GM04503 (cell line): ENCODE measurements at places on chromosomes 5 and 9.

DNA sequence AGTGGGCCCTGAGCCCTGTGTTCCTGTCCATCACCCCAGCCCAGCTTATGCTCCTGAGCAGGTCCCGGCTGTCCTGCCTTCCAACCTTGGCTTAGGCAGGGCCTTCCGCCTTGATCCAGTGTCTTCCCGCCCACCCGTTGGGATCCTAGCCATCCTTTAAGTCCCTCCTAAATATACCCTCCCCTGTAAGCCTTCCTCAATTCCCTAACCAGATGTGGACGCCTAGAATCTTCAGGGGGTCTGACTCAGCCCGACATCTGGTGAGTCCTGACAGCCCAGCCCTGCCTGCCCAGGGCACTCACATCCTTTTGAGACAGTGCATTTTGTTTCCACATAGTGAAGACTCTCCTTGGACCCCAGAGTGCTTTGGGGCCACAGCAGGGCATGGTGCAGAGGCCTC, 23.7 kb downstream of the SLC6A7 start:
- DNase-seq = no peak

- DNase-seq = no peak
These were observed 216.1 kb upstream of the WWC1 start for GRCh38 chr5:168075387-168075786.

DNA sequence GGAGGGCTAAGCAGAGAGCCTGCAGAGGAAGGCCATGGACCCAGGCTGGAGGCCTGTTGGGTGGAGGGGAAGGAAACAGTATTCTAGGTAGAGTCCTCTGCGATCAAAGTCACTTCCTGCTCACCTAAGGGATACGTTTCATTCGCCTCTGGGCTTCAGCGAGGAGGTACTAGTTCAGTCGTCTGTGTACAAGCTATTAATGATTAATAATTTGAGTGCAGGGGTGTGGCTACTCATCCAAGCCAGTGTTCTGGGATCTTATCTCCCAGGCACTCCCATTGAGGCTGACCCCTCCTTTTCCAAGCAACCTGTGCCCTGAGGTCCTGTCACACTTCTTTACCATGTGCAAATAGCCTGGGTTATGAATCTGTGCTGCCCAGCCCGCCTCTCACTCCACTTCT, 25.2 kb downstream of the RALGPS1 start:
- no peak for DNase-seq

- DNase-seq = no peak
These were observed 137.8 kb downstream of the CEMIP2 start for GRCh38 chr9:71630377-71630995.

- no peak for DNase-seq
These were observed 10.1 kb downstream of the IGFBPL1 start for GRCh38 chr9:38414040-38414723.

DNA sequence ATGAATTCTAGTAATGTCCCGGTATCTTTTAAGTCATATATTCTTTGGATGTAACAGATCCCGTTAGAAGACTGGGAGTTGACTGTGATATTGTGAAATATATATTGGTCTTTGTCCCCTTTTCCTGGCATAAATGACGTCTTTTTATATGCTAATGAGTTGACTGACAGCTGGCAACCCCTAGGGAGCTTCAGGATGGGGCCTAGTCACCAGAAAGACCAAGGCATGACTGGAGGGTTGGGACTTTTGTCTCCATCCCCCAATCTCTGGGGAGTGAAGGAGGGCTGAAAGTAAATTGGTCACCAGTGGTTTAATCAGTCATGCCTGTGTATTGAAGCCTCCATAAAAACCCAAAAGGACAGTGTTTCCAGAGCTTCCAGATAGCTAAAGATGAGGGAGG, 241.6 kb downstream of the PJA2 start:
- no peak for DNase-seq

GRCh38 chr5:2797981-2798380, 46.5 kb upstream of the IRX2 start:
- no peak for DNase-seq

DNA sequence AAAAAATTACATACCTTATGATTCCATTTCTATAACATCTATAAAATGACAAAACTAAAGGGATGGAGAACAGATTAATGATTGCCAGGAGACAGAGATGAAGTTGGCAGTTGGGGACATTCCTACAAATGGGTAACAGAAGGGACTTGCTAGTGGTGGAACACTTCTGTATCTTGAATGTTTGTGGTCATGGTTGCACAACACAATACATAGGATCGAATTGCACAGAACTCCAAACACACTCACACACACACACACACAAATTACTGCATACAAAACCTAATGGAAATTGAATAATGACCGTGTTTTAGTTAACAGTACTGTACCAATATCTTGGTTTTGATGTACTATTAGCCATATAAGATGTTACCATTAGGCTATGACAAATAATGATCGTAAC, 330.7 kb upstream of the POU5F2 start:
- DNase-seq = no peak

GRCh38 chr9:134516464-134516863, 125.1 kb upstream of the COL5A1 start:
- DNase-seq = no peak

DNA sequence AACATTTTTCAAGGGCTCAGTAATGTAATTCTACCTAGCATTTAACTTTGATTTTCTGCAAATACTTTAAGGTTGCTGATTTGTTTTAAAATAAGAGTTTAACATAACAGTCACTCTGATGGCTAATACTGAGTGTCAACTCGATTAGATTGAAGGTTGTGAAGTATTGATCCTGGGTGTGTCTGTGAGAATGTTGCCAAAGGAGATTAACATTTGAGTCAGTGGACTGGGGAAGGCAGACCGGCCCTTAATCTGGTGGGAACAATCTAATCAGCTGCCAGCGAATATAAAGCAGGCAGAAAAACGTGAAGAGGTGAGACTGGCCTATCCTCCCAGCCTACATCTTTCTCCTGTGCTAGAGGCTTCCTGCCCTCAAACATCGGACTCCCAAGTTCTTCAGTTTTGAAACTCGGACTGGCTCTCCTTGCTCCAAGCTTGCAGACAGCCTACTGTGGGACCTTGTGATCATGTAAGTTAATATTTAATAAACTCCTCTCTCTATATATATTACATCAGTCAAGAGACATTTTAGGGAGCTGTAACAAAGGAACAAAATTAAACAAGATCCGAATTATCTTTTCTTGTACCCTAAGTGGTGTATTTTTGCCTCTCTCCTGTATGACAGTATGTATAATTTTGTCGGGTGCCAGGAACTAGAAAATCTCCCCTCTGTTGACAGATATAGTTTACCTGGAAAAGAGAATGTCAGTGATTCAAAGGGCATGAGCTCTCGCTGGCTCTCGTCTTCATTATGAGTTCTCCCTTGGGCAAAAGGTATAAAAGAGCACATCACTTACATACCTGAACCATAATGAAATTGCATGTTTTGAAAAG, 576.1 kb downstream of the LRRC70 start:
- no peak for DNase-seq

- no peak for DNase-seq
These were observed 469.3 kb downstream of the SPATA31D1 start for GRCh38 chr9:82457891-82458290.

GRCh38 chr9:10366171-10366779, 246.5 kb downstream of the PTPRD start:
- no peak for DNase-seq

GRCh38 chr9:104849023-104849422, 78.9 kb downstream of the ABCA1 start:
- DNase-seq = no peak

DNA sequence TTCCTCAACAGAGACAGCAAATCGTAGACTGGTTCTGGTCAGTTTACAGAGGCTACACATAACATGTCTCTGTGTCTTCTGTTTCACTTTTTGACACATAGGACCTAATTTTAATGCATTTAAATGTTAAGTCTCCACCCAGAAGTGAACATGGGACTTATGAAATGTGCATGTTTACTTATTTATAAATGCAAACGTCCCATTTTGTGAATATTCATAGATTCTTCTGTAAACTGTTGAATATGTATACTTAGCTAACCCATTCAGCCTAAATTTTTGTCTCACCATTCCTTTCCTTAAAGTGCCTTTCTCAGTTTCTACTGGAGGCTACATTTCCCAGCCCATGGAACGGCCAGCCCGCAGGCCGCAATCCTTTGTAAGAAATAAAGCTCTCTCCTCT, 137.2 kb downstream of the PLCXD3 start:
- DNase-seq = no peak

DNA sequence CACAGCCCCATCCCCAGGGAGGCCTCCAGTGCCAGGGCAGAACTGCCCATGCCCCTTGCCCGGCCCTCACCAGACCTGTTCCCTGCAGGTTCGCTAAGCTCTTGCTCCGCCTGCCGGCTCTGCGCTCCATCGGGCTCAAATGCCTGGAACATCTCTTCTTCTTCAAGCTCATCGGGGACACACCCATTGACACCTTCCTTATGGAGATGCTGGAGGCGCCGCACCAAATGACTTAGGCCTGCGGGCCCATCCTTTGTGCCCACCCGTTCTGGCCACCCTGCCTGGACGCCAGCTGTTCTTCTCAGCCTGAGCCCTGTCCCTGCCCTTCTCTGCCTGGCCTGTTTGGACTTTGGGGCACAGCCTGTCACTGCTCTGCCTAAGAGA, 110.1 kb downstream of the RXRA start:
- DNase-seq = no peak

GRCh38 chr5:84378420-84378819, 6.3 kb downstream of the EDIL3 start:
- DNase-seq = no peak

- no peak for DNase-seq
These were observed 342.5 kb downstream of the NFIB start for GRCh38 chr9:13971415-13971814.

DNA sequence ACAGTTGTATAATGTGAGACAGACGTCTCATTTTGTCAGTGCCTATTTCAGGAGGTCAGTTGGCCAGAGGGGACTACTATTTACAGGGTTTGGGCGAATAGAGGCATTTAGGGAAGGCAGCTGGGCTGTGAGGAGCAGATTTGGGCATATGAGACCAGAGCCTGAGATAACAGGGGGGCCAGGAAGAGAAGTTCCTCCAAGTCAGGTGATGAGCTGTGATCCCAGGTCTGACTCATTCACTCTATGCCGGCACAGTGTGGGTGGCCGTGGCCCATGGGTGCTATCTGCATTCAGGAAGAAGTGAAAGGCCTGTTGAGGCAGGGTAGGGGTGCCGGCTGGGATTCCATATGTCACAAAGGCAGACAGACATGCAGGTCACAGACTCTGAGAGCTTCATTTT, 142.8 kb downstream of the PDZD2 start:
- no peak for DNase-seq

GRCh38 chr9:81625969-81626368, 63.4 kb downstream of the TLE1 start:
- DNase-seq = no peak

- DNase-seq = peak; percentile 89
These were observed 25.1 kb downstream of the ERGIC1 start for GRCh38 chr5:172858990-172859811.

- no peak for DNase-seq
These were observed 27.5 kb downstream of the SLC46A2 start for GRCh38 chr9:112863214-112863613.

- DNase-seq = no peak
These were observed 32.9 kb downstream of the FRMD3 start for GRCh38 chr9:83505282-83505681.

- DNase-seq = no peak
These were observed 836.8 kb upstream of the CDH9 start for GRCh38 chr5:27875148-27875547.

DNA sequence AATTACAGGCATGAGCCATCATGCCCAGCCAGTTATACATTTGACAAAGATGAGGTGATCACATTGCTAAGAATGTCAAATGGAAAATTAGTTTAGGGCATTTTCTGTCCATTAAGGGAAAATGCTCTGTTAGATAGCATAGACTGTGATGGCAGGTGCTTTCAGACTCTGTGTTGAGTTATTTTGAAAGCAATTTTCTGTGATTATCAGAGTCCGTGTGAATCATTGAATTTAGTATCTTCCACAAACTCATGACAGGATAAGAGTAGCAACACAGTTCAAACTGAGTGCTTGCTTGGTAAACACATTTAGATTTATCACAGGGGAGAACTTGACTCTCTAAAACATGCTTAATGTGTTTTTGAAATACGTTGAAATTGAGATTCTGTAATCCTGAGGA, 69.0 kb downstream of the GAPVD1 start:
- no peak for DNase-seq

- DNase-seq = no peak
These were observed 8.9 kb downstream of the FBXW5 start for GRCh38 chr9:136935651-136936050.

GRCh38 chr5:62538017-62538942, 40.3 kb upstream of the LRRC70 start:
- DNase-seq = peak; percentile 3

GRCh38 chr5:17346811-17347210, 129.4 kb downstream of the BASP1 start:
- no peak for DNase-seq

DNA sequence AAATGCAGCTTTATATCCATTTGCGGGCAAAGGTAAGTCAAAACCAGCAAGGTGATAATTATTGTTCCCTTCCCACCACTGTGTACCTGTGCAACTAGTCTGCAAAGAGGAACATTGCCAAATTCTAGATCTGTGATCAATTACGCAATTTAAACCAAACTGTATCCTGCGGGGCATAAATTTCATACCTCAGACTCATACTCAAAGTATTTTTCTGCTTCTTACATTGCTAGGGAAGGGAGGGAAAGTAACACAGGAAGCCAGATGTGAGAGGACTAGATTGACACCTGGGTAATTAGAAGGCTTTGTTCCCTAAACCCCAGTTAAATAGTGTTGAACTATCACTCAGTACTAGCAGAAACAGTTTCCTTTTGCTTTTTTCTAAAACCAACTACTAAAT, 240.2 kb upstream of the ZNF608 start:
- DNase-seq = no peak

DNA sequence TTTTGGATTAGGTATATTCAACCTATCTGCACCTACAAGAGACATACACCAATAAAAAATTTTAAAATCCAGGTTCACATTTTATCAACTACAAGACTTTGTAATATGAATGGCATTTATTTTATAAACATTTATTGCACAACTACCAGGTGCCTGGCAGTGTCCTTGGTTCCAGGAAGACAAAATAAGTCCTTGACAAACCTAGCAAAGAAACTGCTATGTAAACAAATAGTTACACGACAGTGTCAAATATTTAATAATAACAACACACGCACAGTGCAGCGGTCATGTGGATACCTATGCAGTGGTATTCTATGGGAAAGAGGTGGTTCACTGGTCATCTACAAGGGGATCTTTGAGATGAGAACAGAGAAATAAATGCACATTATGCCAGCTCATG, 120.7 kb downstream of the MYO10 start:
- DNase-seq = no peak

GRCh38 chr5:123178683-123179082, 89.6 kb downstream of the PRDM6 start:
- DNase-seq = no peak
